ENCODE measurements at places on chromosomes 3 and 15. TPM values are rescaled to one million over a fixed set of nuclear protein-coding genes. Genes with fewer than 3 reads are reported as not detected.

TBC1D5 gene
- polyA plus RNA-seq = 27.8 TPM

SKOR1 gene
- 0.37 TPM for polyA plus RNA-seq

BUB1B gene
- polyA plus RNA-seq = 0.78 TPM

TEX9 gene
- polyA plus RNA-seq = 2.9 TPM

DMXL2 gene
- 1.9 TPM for polyA plus RNA-seq

- DNase-seq = no peak
These were observed 653.6 kb downstream of the NLGN1 start for GRCh38 chr3:174051191-174051590.

GRCh38 chr15:89409184-89410038, 74.8 kb upstream of the POLG start:
- DNase-seq = no peak

DNA sequence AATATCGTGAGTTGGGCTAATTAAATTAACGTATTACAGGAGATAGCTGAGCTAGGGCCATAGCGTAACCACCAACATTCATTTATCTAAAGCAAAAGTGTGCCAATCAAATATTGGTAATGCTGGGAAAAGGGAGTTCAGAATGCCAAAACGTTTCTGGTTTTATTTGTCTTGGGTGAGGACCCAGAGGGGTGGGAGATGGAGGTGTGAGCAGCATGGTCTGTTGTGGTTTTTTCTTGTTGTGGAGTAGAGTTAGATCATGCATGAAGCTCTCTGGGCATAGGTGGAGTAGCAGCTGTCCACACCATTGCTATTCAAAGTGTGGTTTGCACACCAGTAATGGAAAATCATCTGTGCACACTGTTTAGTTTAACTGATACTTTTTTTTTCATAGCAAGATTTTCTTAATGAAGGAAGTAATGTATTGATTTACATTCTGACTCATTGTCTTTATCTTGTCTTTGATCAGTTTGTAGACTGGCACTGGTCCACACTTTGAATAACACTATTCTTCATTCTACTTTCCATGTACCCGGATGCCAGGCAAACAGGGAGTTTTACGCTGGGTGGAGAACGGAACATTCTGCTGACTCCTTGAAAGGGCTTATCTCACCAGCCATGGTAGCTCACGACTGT, 50.8 kb upstream of the CRTC3 start:
- DNase-seq = no peak

GRCh38 chr3:16124636-16125035, 49.8 kb upstream of the GALNT15 start:
- no peak for DNase-seq

DNA sequence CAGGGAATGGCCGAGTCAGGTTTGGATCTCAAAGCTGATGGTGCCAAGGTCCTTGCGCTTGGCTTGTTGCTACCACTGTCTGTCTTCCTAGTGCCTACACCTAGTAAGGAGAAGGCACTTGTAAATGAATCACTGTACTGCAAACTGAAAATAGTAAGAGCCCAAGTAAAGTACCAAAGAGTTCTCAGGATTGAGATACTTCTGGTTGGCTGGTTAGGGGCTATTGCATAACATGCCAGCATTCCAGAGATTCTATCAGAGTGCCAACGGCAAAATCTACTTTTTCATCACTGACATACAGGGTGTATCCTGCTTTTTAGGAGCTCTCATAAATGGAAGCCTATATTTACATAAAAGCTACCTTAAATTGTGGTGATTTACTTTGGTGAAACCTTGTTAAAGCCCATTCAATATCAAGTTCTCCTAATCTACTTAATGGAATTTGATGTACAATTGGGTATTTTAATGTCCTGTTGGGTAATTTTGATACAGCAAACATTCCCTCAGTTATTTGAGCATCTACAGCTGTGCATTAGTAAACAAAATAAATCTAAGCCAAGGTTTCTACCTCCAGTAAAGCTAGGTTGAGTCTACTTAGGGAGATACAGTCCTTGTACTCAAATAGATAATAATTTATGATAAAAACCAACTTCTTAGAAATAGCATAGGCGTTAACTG, 30.7 kb upstream of the CHD2 start:
- no peak for DNase-seq

DNA sequence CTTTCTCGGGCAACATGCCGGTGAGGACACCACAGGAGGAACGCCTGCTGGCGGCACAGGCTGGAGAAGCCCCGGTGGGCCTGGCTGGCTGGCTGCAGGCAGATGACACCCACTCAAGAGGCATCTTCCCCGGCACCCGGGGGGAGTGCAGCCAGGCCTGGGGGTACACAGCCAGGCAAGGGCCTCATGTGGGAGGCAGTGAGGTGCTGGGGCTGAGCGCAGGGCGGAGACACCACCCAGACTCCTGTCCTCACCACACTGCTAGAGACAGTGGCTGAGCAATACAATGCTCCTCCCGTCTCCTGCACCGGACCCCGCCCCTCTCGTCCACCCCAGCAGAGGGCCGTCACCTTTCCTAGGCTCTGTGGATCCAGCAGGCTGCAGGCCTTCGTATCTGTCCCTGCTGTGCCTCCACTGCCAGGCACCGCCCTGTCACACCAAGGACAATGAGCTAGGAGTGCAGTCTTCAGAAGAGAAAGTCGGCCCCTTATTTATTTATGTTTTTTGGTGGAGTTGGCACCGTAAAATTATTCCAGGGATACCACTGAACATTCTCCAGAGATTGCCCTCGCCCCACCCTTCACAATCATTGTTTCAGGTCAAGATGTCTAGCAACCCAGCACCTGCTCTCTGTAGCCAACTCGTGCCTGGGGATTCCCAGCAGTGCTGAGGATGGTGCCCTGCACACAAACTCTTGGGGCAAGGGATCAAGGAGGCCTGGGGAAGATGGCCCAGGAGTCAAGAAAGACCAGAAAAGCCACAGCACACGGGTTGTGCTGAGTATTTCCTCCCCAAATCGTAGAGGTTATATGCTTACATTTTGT, 129.1 kb downstream of the ATP10A start:
- no peak for DNase-seq

GRCh38 chr3:47954567-47954966, 61.6 kb downstream of the MAP4 start:
- no peak for DNase-seq

- DNase-seq = peak; percentile 95
These were observed 163.9 kb downstream of the SMAD6 start for GRCh38 chr15:66865622-66866611.

GRCh38 chr15:64894395-64895056, 17.2 kb upstream of the ANKDD1A start:
- DNase-seq = peak; percentile 87

GRCh38 chr3:55648591-55649318, 161.6 kb upstream of the WNT5A start:
- no peak for DNase-seq

DNA sequence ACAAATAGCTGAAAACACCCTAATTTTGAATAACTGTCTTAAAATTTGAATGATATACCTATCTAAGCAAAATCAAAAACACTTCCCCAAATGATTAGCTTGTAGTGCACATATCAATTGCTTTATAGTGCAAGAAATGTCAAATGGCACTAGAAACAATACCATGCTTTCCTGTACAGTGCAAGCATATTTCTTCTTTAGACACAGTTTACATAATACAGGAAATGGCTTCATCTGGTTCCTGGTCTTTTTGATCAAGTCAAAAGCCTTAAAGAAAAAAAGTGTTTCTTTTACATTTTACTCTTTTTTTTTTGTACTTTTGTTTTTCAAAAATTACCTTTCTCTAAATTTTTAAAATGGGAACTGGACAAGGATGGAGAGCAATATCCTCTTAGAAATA, 352.1 kb downstream of the MECOM start:
- DNase-seq = no peak

All from B cell (primary cell).